GM12865 (cell line): ENCODE measurements at places on chromosomes 3 and 15.

DNA sequence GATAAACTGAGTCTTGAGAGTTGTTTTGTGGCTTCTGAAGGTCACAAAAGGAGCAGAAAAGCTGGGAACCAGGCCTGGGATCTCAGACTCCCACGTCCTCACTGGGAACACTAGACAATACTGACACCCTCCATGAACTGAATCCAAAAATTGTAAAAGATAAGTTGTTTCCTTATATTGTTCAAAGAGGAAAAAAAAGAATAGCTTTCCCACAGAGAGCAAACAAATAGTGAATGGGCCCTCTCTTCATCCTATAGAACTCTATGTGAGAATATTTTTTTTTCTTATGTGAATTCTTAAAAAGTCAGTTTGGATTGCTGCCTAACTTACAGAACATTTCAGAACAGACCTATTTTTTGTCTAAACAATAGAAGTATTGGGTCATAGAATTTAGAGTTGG lies 203.5 kb downstream of the MECOM start:
- DNase-seq, result no peak

GRCh38 chr3:153958635-153959595 lies 162.3 kb upstream of the ARHGEF26 start:
- no peak for DNase-seq

GRCh38 chr3:46031747-46032146 lies 4.5 kb upstream of the XCR1 start:
- DNase-seq, result no peak

DNA sequence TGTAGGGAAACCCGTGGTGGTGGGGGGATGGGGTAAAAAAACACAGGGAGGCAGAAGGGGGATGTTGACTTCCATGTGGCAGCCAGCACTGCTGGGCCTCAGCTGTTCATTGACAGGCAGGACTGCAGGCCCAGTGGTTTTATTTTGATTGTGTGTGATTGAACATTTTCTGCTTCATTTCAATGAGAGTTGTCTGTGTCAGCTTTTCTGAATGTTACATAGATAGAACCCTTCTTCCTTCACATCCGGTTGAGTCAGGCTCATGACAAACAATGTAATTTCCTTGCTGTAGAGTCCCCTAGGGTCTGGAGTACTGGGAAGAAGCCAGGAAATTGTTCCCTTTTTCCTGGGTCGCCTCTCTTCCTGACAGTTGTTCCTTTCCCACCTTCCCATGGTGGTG lies 8.2 kb upstream of the RPP25 start:
- no peak for DNase-seq

DNA sequence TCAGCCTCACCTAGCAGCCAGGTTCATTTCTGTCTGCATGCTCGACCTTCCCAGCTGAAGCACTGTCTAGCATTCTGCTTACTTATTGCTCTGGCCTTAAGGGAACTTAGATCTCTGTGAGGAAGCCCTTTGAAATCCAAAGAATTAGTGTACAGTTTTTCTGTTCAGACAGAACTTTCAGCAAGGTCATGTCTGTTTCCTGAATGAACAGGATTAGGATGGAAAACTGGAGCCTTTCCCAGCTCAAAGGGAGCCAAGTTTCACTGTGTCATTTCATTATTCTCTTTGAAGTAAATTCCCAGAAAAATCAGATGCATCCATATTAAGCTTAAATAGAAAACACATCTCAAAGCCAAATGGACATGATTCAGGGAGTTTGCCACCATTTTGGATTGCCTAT lies 457.3 kb upstream of the KCNMB2 start:
- DNase-seq, result no peak

GRCh38 chr3:185764980-185765370 lies 59.9 kb downstream of the IGF2BP2 start:
- no peak for DNase-seq

- no peak for DNase-seq
Measured at GRCh38 chr3:87148020-87148419, 79.1 kb upstream of the CHMP2B start.

DNA sequence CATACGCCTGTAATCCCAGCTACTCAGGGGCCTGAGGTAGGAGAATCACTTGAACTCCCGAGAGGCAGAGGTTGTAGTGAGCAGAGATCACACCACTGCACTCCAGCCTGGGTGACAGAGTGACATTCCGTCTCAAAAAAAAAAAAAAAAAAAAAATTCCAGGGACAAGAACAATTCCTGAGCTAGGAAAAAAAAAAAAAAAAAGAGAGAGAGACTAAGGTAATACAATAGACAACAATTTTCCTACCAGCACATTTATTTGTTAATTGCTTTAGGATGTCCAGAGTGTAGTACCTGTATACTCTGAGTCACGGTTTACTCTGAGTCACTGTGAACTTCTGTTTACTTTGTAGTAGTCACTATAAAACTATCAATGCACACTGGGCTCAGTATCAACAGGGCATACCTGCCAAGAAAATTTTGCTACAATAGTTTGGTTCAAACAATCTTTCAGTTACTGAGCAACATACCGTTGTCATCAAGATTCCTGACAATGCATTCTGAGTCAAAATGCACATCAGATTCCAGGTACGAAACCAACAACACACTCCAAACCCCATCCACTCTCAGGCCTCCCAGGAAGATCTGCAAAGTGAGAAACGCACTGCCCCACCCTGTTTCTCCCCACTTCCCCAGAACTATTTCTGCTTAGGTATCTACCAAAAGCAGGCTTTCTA lies 28.3 kb downstream of the IGF2BP2 start:
- no peak for DNase-seq

- no peak for DNase-seq
Measured at GRCh38 chr3:193829781-193830180, 236.8 kb downstream of the OPA1 start.

DNA sequence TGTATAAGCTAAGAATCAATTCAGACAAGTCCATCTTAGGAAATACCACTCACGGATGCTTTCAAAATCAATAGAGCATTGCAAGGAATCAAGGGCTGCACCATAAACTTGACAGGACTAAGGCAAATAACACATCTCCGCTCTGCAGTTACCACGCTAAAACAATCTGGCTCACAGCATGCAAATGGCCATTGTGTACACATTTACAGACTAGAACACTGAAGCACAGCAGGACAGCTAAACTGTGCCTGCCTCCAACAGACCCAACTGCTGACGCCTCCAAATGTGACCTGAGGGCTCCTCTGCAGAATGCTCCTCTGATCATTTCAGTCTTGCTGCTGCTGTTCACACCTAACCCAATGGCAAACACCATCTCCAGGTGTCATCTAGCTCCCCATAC lies 104.3 kb downstream of the MEX3B start:
- no peak for DNase-seq

- no peak for DNase-seq
Measured at GRCh38 chr3:43369404-43370292, 83.3 kb downstream of the SNRK start.

GRCh38 chr15:98667521-98668179 lies 19.3 kb downstream of the IGF1R start:
- peak; percentile 16 for DNase-seq

GRCh38 chr15:25653371-25653770 lies 209.8 kb downstream of the ATP10A start:
- no peak for DNase-seq

DNA sequence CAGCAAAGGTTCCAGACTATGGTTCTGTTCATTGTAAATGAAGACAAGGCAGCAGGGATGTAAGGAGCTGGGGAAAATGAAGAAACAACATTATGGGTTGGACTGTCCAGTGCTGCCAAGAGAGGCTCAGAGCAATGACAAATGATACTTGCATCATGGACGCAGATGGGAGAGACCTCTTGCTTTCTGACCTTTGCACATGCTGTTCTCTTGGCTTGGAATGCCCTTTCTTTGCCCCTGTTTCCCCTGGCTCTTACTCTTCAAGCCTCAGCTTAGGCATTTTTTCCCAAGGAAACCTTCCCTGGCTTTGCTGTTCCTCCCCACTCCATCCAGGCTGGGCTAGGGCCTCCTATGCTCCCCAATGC lies 59.9 kb upstream of the RAD18 start:
- DNase-seq, result no peak

DNA sequence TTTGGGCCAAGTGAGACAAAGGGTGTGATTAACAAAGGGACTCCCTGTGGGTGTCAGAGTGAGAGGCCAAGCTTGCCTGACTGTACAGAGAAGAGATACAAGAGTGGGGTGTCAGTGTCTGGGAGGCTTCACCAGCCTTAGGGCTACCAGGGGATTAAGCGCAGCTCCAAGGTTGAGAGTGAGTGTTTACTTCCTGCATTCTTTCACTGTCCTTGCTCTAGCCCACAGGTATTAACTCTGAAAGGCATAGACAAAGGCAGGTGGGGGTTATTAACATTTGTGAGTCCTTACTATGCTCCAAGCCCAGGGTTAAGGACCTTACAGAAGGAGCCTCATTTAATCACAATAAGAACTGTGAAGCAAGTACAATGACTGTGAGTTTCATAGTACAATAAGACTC lies 107.6 kb downstream of the IL20RB start:
- no peak for DNase-seq

GRCh38 chr3:183553334-183554026 lies 2.0 kb downstream of the KLHL6 start:
- DNase-seq, result no peak

DNA sequence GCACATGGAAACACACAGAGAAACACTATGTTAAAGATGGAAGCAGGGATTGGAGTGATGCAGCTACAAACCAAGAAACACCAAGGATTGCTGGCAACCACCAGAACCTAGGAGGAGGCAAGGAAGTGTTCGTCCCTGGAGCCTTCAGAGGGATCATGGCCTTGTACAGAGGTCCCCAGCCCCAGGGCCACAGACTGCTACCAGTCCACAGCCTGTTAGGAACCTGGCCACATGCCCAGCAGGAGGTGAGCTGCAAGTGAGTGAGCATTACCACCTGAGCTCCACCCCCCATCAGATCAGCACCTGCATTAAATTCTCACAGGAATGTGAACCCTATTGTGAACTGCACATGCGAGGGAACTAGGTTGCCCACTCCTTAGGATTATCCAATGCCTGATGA lies 505.7 kb upstream of the MDFIC2 start:
- no peak for DNase-seq

DNA sequence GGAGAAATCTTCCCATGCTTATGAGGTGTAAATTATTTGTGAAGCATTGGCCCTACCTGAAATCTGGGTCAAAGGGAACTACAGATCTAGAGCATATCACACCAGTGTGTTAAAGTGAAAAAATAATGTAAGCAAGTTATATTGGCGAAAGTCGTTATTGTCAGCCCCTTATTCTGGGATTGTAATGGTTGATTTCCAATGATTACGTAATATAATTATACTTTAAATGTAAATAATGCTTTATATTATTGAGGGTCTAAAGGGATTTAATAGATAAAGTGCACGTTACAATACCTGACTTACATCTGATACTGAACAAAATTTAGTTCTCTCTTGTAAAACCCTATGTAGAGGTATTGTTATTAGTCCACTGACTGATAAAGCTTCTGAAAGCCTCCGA lies 101.2 kb downstream of the NEO1 start:
- no peak for DNase-seq

- no peak for DNase-seq
Measured at GRCh38 chr3:70811880-70812279, 499.4 kb upstream of the MDFIC2 start.

DNA sequence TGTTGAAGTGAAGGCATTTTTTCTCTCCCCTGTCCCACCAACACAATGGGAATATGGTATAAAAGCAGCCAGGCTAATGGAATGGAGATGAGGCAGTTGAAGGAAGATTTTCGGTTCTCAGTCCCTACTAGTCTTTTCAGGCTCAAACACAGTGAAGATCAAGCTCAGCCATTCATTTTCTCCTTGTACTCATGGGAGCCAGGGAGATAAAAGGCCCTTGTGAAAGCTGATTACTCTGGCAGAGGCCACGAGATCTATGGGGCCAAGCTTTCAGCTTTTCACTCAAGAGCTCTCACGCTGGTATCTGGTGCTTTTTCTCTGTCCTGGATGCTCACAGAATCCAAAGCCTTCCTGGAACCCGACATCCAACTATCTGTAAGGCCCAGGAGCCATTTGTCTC lies 14.5 kb upstream of the FAN1 start:
- no peak for DNase-seq

DNA sequence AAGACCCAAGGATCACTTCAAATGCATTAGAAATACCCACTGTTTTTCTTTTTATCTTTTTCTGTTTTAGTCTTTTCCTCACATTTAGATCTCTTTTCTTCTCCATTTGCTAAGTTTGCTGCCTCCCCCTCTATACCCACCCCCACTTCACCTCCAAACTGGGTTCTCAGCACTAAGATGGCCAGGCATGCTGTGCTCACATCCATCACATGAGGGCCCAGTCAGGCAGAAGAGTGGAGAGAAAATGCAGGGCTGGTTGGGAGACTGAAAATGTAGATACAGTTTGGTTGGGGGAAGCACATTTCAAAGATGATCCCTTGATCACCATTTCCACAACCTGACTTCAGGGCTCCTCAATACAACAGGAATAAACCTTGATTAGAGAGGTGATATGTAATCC lies 8.7 kb downstream of the GAP43 start:
- no peak for DNase-seq

- peak; percentile 61 for DNase-seq
Measured at GRCh38 chr3:172040078-172040980, 951 bp downstream of the FNDC3B start.

- DNase-seq, result no peak
Measured at GRCh38 chr15:88985547-88986393, 72.6 kb upstream of the MFGE8 start.

DNA sequence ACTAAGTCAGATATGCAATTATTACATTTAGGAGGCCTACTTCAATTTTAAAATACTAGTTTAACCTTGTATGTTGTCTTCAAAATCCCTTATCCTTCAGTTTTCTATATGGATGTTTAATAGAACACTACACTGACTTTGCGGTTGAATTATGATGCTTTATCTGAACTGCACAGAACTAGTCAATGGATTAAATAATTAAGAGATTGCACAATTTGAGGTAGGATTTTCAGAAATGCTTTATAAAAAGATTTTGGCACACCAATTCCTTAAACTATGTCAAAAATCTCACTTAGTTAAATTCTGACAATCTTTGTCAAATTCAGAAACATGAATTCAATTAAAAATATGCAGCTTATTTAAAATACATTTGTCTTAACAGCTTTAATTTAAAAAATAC lies 28.1 kb downstream of the ATOSA start:
- DNase-seq, result no peak

DNA sequence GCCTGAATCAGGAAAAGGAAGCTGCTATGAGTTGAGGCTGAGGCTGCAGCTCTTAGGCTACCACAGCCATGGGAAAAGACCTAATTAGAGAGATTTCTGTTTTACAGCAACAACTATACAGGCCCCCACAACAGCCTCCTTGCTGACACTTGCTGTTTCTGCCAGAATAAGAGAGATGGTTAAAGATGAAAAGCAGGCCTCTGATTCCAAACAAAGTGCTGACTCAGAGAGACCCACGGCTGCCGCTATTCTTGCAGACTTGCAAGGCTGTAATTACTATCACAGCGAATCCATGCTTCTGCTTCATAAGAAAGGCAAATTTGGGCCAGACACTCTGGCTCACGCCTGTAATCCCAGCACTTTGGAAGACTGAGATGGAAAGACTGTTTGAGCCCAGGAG lies 41.8 kb downstream of the MCF2L2 start:
- no peak for DNase-seq

GRCh38 chr3:12985148-12985547 lies 88.1 kb downstream of the IQSEC1 start:
- no peak for DNase-seq
